ENCODE measurements at places on chromosomes 12 and 14.

- no peak for DNase-seq
These were observed at the start of gene COCH for GRCh38 chr14:30874120-30874998. Gene COCH, plus strand, starts transcription at chr14:30874559. Its CDS starts 380 bp downstream, at chr14:30874939.

DNA sequence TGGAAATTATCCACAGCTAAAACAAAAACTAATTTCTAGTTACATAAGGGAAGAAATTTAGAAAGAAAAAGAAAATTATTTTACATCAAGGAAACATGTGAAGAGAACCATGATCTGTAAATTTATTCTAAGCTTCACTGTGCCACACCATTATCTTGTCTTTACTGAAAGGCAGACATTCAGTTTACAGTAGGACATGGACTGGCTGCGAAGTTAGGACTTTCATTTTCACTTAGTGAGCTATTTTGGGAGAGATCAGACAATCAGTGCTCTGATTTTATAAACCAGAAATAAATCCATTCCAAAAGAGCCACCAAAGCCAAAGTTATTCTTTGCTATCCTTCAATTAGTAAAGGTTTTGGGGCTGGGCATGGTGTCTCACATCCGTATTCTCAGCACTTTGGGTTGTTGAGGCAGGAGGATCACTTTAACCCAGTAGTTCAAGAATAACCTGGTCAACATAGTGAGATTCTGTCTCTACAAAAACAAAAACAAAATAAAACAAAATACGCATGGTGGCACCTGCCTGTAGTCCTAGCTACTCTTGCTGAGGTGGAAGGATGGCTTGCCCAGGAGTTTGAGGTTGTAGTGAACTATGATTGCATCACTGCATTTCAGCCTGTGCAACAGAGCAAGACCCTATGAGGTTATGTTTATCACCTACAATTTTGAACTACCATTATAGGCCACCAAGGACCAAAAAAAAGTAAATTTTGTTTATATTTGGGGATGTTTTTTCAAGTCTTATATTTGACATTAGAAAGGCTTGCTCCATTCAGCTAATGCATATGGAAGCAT lies 1084.8 kb upstream of the ATXN7L3B start:
- no peak for DNase-seq

DNA sequence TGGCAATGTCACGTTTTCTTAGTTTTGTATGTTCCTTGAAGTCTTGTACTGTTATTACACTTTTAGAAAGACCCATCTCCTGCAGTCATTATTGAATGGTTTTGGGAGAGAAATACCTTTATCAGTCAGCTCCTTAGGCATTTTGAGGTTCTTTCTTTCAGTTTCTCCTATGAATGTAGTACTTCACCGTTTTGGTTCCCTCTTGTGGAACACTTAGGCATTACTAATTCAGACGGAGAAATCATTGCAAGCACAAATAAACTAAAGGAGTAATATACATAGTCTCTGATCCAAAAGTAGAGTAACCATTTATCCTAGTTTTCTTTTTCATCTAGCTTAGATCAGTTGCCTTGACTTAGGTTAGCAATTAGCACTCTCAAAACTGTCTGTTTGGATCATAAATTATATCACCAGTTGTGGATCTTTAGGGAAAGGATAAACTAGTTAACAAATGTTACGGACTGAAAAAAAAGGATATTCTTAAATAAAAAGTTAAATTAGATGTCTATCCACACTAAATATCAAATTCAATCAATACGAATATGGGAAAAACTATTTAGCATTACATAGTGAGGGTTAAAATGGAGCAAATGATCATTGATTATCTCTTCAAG lies 1538.3 kb upstream of the SEL1L start:
- DNase-seq: no peak

GRCh38 chr12:75585330-75585729 lies 73.9 kb upstream of the KRR1 start:
- DNase-seq: no peak

- DNase-seq: no peak
These were observed 19.0 kb downstream of the ZDHHC22 start for GRCh38 chr14:77122526-77123125.

DNA sequence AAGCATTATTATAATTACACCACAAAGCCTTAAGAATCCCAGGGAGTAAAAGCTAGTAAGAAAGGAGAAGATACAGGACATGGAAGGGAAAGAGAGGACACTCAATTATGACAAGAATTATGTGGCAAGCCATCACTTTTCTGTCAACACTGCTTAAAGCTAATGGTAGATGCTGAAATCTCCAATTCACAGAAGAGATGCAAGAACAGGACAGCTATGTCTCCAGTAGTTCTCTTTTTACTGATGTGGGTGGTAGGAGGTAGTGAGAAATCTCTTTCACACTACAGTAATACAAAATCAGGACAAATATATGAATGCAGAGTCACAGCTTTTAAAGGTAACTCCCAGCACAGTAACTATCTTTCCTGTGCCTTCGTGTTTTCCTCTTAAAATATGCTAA lies 29.2 kb downstream of the CHD8 start:
- DNase-seq: no peak

- DNase-seq: no peak
These were observed 1.9 kb upstream of the LLPH start for GRCh38 chr12:66132408-66132807.

- DNase-seq: peak; percentile 78
These were observed at the start of gene IL23A for GRCh38 chr12:56338308-56339157. Gene IL23A, plus strand, starts transcription at chr12:56338884. Its CDS starts 161 bp downstream, at chr12:56339045.

- no peak for DNase-seq
These were observed 75.8 kb downstream of the DIO2 start for GRCh38 chr14:80135305-80136088.

DNA sequence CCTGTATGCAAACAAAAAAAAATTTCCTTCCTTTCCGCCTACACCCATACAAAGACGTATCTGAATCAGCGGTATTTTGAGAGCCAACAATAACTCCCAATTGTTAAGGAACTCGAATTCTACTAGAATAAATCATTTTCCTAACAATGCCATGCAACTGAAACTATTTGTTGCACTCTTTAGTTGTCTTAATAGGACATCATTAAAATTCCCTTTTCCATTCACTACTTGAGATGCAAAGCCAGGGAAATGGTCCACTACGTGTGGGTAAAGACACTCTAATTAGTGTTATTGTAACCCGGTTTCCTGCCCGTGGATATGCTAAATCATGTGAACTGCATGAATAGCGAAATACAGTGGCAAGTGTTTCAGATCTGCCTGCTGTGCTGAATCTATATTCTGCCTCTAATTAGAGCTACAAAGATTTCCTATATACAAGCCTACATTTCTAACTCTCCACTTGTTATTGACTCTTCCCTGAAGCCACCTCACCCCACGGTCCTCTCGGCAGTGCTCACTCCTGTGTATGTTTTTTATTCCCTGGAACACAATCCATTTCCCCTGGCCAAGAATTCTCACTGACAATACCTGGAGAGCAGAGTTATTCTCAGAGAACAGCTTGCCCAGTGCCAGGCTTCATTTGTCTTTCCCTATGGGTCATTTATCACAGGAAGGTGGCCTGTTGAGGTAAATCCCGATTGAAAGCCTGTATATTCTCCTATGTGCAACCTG lies 168.3 kb downstream of the PAWR start:
- DNase-seq: no peak

DNA sequence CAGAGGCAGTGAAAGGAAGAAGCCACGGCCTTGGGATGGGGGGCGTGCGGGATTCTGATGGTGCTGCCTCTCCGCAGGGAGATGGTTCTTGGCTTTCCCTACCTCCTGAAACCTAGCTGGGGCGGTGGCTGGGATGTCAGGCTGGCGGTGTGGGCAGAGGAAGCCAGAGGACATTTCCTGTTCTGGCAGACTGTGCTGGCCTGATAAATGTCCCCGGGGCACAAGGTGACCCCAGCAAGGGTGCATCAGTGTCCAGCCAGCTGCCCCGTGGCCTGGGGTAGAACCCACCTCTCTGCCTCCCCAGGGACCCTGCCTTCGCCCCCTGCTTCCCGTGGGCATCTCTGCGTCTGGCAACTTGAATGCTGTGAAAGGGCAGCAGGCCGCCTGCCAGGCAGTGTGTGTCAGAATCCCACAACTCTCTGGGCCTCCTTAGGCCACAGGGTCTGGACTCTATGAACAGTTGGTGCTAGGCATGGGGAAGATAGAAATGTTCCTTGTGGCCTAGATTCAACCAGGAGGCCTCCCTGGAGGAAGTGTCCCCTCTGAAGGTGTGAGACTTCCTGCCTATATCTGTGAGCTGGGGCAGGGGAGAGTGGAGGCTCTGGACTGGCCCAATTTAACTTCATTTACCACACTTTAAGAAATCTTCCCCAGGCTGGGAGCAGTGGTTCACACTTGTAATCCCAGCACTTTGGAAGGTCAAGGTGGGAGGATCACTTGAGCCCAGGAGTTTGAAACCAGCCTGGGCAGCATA lies 4.9 kb downstream of the SH2B3 start:
- no peak for DNase-seq

GRCh38 chr14:21825149-21825743 lies 151.6 kb upstream of the OR4E1 start:
- no peak for DNase-seq

DNA sequence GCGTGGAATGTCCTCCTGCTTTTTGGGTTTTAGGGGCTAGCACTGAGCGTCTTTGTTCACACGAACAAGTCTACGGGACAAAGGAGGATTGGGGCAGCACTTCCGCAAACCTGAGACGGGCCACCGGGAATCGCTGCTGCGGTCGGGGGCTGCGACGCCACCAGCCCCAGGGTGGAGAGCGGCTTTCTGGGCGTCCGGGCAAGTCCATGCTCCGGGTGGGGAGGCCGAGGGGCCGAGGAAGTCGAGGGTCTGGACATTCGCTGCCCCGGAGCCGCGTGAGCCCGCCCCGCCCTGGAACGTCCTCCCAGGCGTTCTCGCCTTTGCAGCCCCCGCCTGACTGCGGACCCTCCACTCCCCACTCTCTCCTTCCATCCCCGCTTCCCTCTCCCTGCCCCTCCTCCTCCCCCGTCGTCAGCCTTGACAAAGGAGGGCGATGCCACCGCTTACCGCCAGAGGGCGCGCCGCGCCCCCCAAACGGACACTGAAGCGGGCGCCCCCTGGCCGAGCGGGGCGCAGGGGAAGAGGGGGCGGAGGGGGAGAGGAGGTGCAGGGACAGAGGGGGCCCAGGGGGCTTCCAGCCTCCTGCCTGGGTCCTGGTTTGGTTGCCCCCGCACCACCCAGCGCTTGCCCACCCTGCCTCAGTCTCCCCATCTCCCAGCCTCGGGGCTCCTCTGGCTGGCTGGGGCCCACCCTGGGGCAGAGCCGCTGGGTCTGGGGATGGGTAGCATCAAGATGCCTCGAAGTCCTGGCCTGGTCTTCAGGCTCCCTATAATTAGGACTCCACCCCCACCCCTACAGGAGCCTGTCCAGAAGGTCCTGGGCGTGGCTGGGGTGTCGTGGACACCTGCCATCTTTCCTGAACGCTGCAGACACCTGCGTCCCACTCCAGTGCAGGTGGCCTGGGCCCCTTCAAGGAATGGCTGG lies 39.1 kb upstream of the INF2 start:
- peak; percentile 50 for DNase-seq

- DNase-seq: no peak
These were observed 602.1 kb upstream of the TMEM132C start for GRCh38 chr12:127664901-127665300.

DNA sequence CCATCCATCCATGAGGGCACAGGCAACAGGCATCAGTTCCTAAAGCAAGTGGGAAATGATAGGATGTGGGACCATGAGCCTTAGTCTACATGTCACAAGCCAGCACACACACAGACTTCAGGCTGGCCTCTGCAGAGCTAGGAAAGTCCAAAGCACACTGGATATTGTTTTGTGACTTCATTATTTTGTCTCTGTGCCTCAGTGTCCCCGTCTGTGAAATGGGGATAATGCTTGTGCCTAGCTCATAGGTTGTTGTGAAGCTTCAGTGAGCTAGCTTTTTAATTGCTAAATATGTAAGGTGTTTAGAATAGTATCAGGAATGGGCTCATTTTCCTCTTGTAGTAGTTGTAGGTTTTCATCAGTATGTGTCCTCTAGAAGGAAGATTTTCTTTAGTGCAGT lies 27.0 kb upstream of the PLEK2 start:
- DNase-seq: no peak

DNA sequence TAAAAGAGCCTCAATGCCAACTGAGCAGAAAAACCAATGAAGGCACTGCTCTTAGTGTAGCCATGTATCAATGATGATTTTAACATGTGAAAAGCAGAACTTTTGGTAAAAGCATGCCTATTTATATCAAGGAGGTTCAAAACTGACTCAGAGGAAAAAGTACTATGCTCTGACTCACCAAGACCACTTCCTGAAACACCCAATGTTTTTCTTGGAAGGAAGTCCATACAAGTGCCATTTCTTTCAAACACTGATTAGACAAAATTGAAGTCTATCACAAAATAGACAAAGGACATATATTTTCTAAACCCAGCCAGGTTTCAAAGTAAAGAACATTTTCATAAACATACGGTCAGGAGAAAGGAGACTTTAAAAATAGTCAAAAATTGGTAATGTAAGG lies 88.6 kb downstream of the EPS8 start:
- no peak for DNase-seq

- DNase-seq: no peak
These were observed 1.9 kb downstream of the GAPDH start for GRCh38 chr12:6535960-6536847.

- DNase-seq: peak; percentile 76
These were observed at the start of gene NUDT14 for GRCh38 chr14:105180592-105181548. Gene NUDT14, minus strand, starts transcription at chr14:105181312. Its CDS starts 103 bp downstream, at chr14:105181209.

DNA sequence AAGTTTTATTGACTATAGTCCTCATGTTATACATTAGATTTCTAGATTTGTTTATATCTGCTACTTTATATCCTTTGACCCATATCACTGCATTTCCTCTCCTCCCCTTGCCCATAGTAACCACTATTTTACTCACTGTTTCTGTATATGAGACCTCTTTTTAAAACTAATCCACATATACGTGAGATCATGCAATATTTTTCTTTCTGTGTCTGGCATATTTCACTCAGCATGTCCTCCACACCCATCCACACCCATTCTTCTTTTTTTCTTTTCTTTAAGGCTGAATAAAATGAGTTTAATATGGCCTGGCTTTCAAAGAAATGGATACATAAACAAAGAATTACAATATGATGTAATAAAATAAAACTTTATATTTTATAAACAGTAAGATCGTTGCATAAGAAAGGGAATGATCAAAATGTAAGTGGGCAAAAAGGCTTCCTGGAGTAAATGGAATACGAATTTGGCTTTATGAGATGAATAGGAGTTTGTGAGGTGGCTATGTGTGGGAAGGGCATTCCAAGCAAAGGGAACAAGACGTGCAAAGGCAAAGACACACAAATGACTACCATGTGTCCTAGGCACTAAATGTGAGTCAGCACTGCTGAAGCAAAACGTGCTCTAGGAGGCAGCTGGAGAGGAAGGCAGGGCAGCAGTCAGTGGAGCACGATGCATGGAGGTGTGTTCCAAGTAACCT lies 53.2 kb upstream of the HIF1A start:
- DNase-seq: no peak

DNA sequence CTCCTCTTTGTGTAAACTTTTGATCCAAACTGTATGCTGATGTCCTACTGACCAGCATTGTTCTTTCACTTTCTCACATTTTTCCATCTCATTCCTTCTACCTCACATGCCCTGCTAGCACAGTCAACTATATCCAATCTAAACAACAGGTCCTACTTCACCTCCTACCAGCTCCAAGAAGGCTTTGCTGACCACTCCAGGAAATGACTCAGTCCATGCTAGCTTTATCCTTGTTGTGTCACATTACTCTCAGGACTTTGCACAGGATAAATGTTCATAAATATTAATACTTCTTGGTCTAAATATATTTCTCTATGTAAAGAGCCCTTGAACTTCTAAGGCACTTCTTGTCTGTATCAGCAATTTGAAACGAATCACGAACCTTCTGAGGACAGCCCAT lies 64.9 kb upstream of the PCED1B start:
- DNase-seq: no peak
